Breast epithelium (tissue), 4 donors: ENCODE measurements at places on chromosomes 4 and X. TPM values are rescaled to one million over a fixed set of nuclear protein-coding genes. Genes with fewer than 3 reads are reported as not detected.

- no peaks in the 10 kb centered on the region for H3K4me1 ChIP-seq
- no peak overlapping the region for H3K4me3 ChIP-seq
- peak overlapping the region; percentile 63 for H3K27ac ChIP-seq
- no peaks in the 10 kb centered on the region for H3K36me3 ChIP-seq
Observed at GRCh38 chr4:103424853-103425252, 226.7 kb upstream of the CENPE start.

GRCh38 chrX:51803833-51804232 is 60.6 kb downstream of the GSPT2 start:
- H3K4me1 ChIP-seq, result no peaks in the 10 kb centered on the region
- H3K27ac ChIP-seq, result no peak overlapping the region
- H3K36me3 ChIP-seq, result no peaks in the 10 kb centered on the region
- H3K27me3 ChIP-seq, result peaks cover 19% of the 10 kb centered on the region

DNA sequence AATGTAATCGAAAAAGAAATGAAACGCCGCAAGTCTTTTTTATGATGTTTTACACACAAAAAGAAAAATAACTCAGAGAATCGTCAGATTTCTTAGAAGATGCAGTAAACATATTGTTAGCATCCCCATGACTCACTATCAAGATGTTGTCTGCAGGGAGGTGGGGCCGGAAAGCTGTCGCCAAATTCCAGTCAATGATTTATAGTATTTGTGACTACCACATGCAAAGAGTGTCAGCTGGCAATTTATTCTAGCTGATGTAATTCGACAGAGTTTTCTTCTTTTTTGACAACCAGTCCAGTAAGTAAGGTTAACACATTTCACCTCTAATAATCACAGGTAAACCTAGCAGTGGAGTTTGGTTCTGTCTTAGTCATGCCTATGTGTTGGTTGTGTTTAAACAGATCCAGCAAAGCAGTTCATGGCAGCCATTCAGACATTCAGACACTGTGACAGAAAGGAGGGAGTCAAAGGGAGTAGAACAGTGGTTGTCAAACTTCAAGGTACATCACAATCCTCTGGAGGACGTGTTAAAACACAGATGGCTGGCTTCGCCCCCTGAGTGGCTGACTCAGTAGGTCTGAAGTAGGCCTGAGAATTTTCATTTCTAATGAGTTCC is 19.8 kb upstream of the PPP1R2C start:
- no peak overlapping the region for H3K4me3 ChIP-seq
- no peak for DNase-seq
- no peaks in the 10 kb centered on the region for H3K27me3 ChIP-seq
- H3K4me1 ChIP-seq, result no peaks in the 10 kb centered on the region
- no peaks in the 10 kb centered on the region for H3K36me3 ChIP-seq
- no peak overlapping the region for H3K27ac ChIP-seq

STPG2 gene
- total RNA-seq, result 3.8 TPM

DNA sequence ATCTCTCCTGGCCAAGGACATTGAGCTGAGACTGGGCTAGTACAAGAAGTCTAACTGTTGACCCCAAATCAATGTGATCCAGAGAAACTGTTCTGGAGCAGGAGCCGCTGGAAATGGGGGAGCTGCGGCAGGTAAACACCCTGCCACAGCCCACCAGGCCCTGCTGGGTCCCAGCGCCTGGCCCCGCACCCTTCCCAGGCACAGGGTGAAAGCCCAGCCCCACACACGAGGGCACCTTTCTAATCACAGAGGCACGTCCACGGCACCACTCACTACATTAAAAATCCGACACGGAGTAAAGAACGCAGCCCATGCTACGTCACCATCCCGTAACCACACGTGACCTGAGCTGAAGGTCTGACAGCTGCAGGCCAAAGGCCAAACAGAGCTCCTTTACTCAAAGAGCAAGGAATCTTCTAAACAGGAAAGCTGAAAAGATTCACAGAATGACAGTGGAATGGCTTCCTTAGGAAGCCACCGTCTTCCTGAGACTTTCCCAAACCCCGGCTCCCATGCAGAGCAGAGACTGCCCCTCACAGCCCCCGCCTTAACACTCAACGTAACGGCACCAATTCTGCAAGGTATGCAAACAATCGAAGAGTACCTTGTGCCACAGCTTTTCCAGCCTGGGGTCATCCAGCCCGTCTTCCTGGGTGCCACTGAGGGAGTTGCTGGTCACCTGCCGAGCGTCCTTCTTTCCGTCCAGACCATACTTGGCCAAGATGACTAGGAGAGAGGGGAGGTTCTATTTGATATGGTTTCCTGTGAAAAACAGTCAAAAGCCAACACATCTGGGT is 12.6 kb downstream of the LRPAP1 start:
- no peak overlapping the region for H3K4me3 ChIP-seq
- no peaks in the 10 kb centered on the region for H3K27me3 ChIP-seq
- no peaks in the 10 kb centered on the region for H3K4me1 ChIP-seq
- no peak for DNase-seq
- H3K27ac ChIP-seq, result no peak overlapping the region

SPATA4 gene
- 0.66 TPM for total RNA-seq

- H3K27me3 ChIP-seq, result peaks cover 23% of the 10 kb centered on the region
- H3K4me1 ChIP-seq, result no peaks in the 10 kb centered on the region
- H3K36me3 ChIP-seq, result no peaks in the 10 kb centered on the region
Observed at GRCh38 chrX:12891915-12892506, 14.4 kb upstream of the TLR8 start.
